ENCODE measurements at places on chromosomes 2 and 18.

DNA sequence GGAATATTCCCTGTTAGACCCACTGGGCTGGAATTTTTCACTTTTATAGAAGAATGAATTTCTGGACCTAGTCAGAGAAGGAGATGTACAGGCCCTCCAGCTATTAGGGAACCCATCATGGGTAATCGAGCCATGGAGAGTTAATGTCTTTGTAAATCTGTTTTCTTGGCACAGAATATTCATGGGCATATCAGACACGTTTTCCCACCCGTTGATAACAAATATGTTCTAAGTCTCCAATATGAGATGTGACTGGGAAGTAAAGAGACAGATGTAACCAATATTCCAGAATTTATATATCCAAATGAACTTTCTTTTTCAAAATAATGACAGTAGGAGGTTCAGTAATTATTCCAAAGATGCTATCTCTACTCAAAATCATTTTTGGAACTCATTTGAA is 38.7 kb downstream of the CCDC85A start:
- no peak for DNase-seq

- no peak for DNase-seq
These were observed 507 bp downstream of the PKP4 start for GRCh38 chr2:158457092-158457825.

GRCh38 chr2:216696321-216696720 is 972 bp upstream of the IGFBP5 start:
- DNase-seq = no peak

GRCh38 chr2:77169426-77169825 is 352.8 kb downstream of the LRRTM4 start:
- no peak for DNase-seq

DNA sequence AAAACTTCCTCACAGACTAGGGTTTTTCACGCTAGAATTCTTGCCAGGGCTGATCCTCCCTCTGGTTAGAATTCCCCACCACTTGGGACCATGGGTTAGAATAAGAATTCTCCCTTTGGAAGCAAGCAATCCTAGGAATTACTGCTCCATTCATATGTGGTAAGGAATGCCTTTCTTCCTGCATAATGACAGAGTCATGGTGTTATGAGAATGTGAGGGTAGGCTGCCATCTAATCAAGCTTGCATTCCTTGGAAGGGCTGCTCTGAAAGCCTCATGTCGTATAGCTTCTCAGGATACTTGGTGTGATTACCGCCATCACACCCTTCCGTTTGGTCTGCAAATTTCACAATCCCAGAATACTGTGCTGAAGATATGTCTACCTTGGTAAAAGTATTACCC is 1282.4 kb upstream of the PIK3C3 start:
- no peak for DNase-seq
